Activated CD8-positive, alpha-beta memory T cell treated with anti-CD3 and anti-CD28 coated beads for 48 hours (primary cell): ENCODE measurements at places on chromosomes 5 and 9.

DNA sequence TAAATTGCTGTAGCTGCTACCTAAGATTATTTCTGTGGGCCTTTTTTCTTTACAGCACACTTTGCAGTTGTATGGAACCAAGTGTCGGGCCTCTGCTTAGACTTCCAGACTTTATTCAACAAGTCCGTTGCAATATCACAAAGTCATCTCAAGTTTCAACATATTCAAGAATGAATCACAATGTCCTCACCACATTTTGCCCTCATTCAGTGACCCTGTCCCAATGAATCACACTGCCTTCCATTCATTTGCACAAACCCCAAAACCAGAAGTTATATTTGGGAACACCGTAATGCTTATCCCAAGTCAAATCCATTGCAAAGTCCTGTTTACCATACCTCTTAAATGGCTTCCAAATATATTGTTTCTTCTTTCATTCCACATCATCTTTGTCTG is 439.6 kb downstream of the CSNK1G3 start:
- no peak for DNase-seq

DNA sequence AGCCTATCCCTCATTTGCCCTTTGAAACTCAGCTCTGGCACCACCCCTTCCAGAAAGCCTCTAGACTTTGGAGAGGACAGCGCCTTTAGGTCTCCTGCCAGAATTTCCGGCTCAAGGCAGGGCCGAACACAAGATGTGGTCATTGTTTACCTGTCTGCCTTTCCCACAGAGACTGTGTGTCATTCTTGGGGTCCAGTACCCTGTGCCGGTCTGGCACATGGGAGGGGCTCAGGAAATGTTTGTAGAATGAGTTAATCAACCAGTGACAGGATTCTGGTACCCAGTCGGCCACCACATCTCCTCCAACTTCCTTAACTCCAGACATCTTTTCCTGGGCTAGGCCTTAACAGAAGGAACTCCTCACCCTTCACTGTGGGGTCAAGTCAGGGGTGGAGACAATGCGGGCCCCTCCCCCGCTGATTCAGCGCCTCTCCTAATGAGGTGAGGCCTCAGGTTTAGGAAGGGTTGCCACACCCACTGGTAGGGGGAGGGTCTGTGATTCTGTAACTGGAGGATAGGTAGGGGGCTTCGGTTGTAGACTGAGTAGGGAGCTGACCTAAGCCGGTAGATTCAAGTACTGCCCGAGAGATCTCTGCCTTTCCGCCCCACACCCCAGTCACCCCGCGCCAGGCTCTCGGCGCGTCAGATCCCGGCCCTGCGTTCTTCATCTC is 29.3 kb downstream of the PCDH1 start:
- no peak for DNase-seq

DNA sequence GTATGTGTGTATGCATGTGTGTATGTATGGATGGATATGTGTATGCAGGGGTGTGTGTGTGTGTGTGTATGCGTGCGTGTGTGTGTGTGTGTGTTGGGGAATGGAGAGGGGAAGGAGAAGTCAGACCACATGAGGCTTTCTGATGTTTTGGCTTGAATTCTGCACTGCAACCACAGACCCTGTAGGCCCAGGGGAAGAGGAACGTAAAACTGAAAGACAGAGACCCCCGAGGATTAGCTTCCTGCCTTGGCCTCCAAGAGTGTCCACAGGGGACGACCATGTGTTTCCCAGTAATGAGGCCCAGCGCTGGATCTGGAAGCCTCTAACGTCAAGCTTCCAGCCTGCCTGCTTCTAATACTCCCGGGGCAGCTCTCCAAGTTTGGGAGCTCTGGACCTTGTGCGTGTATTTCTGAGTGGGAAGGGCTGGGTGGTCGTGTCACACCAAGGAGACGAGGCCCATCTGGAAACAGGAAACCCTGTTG is 5.8 kb downstream of the DCANP1 start:
- DNase-seq: no peak

DNA sequence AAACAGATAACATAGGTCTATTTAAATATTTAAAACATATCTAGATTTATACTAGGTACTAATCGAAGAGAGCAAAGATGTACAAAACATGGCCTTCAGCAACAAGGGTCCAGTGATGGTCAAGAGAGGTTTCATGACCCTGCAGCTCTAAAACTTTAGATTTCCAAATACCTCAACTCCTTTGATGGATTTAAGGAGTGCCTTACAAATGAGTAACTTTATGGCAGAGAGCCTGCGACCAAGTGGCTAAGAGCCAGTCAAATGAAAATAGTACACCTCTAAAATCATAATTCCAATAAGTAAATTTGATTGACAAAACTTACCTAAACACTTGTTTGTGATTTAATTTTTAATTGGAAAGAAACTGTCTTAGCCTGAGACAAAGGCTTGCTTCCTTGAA is 4.7 kb upstream of the SH3RF2 start:
- no peak for DNase-seq

DNA sequence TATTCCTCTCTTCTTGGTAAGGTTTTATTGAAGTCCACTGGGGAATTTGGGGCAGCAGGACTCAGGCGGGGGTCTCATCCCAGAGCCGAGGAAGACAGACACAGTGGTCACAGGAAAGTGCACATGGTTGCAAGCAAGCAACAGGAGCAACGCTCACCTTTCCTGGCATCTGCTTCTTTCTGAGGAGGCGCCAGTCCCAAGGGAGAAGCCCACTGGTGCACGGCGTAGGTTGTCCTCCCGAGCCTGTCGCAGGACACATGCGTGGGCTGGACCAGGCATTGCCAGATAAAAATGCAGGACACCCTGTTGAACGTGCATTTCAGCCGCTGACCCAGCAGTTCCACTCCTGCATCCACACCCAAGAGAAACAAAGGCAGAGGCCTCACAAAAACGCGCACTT is 72.4 kb upstream of the OLFM1 start:
- no peak for DNase-seq

DNA sequence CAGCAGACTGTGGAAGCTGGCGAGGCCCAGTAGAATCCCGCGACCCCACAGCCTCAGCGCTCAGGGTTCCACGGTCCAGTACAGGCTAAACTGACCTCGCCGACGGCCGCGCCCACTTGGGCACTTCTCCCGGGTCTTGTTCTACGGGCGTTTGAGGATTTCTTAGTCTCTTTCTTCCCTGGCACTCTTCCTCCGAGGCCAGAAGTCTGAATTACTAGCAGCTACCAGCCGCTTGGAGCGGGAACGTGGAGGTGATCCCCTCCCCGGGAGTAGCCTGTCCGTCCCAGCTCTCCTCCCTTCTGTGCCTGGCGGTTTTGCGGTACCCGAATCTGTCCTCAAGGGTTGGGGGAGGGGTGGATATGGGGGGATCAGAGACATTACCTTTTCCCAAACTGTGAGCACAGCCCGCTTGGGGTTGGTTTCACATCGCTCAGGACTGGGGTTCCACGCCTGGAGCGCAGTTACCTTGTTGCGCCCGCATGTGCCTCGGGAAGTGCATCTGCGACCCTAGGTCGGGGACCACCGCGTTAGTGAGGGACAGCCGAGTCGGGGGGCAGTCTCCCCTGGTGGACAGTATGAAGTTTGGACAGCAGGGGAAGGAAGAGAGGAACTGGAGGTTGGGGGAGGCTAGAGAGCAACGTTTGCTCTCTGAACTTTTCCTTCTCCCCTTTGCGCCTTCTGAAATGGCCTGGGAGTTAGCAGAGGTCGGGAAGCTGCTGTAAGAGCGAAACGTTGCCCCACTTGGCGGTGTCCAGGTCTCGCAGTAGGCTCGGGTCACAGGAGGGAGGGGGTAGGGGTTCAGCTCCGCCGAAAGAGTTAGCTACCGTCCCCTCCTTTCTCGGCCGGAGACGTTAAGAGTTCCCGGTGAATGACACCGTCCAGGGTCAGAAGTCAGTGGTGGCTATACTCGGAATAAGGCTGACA is 190.8 kb downstream of the MEF2C start:
- no peak for DNase-seq

DNA sequence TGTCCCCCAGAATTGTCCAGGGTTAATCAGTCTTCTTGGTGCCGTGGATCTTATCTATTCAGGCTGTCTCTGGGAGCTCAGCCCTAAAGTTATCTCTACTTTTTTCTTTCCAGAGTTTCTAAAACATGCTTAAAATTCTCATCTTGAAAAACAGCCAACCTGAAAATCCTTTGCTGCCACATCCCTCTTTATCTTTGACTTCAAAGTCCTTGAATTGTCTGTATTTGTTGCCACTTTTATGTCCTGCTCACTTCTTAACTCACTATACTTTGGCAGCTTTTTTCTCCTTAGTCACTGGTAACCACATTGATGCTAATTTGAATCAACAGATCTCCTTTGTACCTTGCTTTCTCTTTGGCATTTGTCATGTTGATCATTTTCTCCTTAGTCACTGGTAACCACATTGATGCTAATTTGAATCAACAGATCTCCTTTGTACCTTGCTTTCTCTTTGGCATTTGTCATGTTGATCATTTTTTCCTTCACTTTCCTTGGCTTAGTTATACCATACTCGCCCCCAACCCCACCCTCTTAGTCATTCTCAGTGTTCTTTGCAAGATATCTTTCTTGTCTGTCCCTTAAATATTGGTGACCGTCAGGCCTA is 8.5 kb downstream of the DMXL1 start:
- no peak for DNase-seq

- no peak for DNase-seq
These were observed 768.1 kb upstream of the GRAMD2B start for GRCh38 chr5:125655156-125655555.

DNA sequence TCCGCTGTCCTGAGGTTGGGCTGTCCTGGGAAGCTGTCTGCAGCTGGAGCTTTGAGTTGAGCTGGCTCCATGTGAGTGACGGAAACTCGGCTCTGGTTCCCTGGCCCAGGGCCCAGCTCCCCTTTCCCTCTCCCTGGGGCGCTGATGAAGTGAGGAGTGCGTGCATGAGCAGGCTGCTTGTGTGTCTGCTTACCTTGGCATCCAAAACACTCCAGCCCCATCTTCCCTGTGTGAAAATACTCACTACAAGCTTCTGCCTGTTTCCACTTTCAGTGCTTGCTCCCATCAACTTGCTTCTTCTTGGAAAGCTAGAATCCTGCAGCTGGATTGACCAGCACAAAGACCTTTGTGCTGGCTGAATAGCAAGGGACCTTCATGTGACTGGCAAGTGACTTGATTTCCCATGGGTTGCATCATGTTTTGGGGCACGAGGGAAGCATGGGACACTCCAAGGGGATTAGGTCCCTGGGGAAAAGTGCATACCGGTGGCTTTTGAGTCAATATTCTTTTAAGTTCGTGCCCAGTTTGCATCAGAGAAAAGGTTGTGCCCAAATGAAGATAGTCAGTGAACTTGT is 198.1 kb downstream of the GADD45G start:
- no peak for DNase-seq

- DNase-seq: no peak
These were observed 188.7 kb downstream of the EBF1 start for GRCh38 chr5:158910782-158911692.

- no peak for DNase-seq
These were observed 8.7 kb downstream of the PAPPA start for GRCh38 chr9:116162241-116162781.

- no peak for DNase-seq
These were observed 17.4 kb downstream of the TMOD1 start for GRCh38 chr9:97518909-97519307.

DNA sequence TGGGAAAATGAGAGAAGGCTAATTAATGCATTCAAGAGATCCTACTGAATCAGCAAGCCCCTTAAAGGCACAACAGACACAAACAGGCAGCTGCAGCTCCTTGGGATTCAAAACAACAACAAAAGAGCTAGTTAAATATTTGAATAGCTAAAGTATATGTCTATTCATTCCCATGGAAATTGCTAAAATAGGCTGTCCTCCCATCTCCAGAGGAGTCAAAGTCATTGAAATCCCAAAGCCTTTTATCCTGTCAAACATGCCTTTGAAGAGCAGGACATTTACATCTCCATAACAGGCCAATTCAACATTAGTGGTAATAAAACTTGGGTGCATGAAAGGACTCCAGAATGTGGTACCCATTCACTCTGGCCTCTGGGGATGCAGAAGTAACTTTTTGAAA is 177.4 kb downstream of the NTRK2 start:
- no peak for DNase-seq

DNA sequence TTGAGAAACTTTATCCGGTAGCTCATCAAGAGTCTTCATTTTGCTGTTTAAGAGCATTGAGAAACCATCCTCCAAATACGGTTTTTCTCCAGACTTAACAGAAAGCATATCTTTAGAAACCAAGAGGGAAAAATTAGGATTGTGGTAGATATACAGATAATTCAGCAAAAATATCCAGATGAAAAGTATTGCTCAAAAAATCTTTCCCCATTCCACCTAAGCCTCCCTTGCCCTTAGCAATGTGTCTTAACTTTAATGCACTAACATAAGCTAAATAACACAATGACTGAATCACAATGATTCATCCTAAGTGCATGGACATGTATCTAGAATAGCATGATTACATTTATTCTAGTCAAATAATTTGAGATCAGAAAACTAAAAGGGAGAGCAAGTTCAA is 130.3 kb upstream of the TARS1 start:
- DNase-seq: no peak

GRCh38 chr9:34546834-34547827 is 24.3 kb upstream of the ENHO start:
- peak; percentile 55 for DNase-seq

DNA sequence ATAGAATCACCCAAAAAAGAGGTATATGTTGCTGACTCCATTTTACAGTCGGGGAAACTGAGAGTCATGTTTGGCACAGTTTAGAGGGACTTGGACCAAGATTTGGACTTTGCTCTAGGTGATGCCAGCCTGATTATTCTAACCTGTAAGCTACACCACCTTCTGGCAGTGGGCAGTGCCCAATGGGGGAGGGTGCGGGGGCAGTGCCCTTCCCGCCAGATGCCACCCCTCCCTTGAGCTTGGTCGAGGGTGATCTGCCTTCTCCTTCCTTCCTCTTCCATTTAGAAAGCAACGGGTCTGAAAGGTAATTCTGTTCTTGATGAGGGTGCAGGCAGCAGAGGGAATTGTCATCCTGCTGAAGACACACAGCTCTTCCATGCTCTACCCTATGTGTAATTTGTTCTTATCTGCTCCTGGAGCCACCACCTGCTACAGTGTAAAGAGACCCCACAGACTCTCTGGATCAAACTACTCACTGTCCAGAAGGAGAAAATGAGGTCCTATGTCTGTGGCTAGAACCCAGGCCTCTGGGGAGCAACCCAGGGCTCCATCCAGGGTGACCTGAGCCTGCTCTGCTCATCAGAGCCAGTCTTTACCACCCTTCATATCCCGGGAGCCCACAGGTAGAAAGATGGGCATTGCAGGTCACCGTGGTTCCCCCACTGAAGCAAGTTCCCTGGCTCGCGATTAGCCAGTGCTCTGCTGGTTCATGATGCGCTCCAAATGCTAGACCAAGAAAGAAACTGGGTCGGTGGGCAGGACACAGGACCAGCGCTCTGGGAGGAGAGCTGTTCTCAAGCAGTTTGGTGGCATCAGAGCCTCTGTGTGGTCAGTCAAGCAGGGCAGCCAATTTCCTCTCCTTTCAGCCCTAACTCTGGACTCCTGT is 156.2 kb downstream of the RGS3 start:
- no peak for DNase-seq

- no peak for DNase-seq
These were observed 48.4 kb downstream of the DMRT2 start for GRCh38 chr9:1098551-1098950.

GRCh38 chr5:128252756-128253155 is 169.2 kb downstream of the SLC12A2 start:
- DNase-seq: no peak
